ENCODE measurements at places on chromosomes 13 and 19. TPM values are rescaled to one million over a fixed set of nuclear protein-coding genes. Genes with fewer than 3 reads are reported as not detected.

DNA sequence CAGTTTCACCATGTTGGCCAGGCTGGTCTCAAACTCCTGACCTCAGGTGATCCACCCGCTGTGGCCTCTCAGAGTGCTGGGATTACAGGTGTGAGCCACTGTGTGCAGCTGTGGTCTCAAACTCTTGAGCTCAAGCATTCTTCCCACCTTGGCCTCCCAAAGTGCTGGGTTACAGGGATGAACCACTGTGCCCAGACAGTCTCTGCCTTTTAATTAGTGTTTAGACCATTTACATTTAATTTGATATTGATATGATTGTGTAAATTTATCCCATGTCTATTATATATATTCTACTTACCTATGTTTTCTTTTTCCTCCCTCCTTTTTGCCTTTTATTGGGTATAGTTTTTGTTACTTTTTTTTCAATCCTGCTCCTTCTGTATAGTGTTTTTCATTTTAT is 1.9 kb downstream of the NFKBIB start:
- no peak overlapping the region for H3K27ac ChIP-seq
- peaks cover 14% of the 10 kb centered on the region for H3K4me1 ChIP-seq
- DNase-seq: no peak
- H3K4me3 ChIP-seq: no peak overlapping the region
- H3K27me3 ChIP-seq: peaks cover 11% of the 10 kb centered on the region
- H3K36me3 ChIP-seq: no peaks in the 10 kb centered on the region

DNA sequence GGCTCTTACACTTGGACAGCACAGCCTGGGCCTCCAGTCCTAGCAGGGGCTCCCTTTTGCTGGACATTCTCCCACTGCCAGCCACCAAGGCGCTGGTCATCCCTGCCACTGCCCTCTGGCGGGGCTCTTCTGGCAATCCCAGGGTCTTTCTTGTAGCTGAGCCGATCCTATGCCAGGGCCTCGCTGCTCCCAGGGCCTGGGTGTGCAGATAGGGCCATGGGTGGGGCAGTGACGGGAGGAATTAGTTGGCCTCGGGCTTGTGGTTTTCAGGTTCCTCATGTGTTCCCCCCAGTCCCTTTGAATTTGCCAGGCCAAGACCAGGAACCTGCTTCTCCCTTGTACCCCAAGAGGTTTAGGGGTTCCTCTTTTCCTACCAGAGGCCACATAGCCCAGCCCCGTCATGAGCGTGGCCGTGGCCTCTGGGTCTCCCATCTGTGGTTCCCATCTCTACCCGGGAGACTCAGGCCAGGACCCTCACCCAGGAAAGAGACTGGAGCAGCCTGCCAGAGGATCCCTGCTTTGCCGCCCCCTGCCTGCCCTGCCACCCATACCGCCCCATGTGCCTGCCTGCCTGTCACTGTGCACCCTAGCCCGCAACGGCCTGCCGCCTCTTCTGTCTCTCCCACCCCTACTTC is 26.2 kb downstream of the TMED1 start:
- no peaks in the 10 kb centered on the region for H3K27me3 ChIP-seq
- no peak overlapping the region for H3K4me3 ChIP-seq
- H3K4me1 ChIP-seq: no peaks in the 10 kb centered on the region
- no peak overlapping the region for H3K27ac ChIP-seq
- H3K36me3 ChIP-seq: no peaks in the 10 kb centered on the region

The ZNF554 gene
- total RNA-seq: 7.5 TPM

- peak overlapping the region; percentile 68 for H3K4me3 ChIP-seq
- DNase-seq: peak; percentile 63
- peaks cover 12% of the 10 kb centered on the region for H3K4me1 ChIP-seq
- H3K27ac ChIP-seq: no peak overlapping the region
- H3K36me3 ChIP-seq: no peaks in the 10 kb centered on the region
- H3K27me3 ChIP-seq: no peaks in the 10 kb centered on the region
Observed at GRCh38 chr19:41427647-41428480, 690 bp upstream of the B3GNT8 start.

DNA sequence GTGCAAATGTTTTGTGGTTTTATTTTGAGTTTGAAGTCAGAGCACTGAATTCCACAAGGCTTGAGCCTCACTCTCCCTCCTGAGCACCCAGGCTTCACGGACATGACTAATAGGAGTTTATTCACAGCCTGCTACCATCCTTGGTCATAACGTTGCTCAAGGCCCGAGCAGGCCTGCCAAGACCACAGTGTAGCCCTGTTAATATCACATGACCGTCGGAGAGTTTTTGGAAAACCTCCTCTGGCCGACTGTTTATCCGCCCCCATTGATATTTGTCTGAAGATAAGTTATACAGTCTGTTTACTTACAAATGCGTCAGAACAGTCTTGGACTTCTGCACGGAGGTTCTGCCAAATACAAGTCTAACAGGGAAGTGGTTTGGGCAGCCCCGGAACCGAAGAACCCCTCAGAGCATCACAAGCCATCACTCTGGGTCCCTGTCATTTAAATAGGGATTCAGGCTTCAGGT is 89.9 kb downstream of the COL4A2 start:
- H3K27ac ChIP-seq: no peak overlapping the region
- DNase-seq: no peak
- no peak overlapping the region for H3K4me3 ChIP-seq
- no peaks in the 10 kb centered on the region for H3K36me3 ChIP-seq
- H3K27me3 ChIP-seq: no peaks in the 10 kb centered on the region
- 0 out of 2 replicates have a peak, but pooled peaks cover 9% of the 10 kb centered on the region for H3K4me1 ChIP-seq

The ZNF728 gene
- total RNA-seq: not detected

DNA sequence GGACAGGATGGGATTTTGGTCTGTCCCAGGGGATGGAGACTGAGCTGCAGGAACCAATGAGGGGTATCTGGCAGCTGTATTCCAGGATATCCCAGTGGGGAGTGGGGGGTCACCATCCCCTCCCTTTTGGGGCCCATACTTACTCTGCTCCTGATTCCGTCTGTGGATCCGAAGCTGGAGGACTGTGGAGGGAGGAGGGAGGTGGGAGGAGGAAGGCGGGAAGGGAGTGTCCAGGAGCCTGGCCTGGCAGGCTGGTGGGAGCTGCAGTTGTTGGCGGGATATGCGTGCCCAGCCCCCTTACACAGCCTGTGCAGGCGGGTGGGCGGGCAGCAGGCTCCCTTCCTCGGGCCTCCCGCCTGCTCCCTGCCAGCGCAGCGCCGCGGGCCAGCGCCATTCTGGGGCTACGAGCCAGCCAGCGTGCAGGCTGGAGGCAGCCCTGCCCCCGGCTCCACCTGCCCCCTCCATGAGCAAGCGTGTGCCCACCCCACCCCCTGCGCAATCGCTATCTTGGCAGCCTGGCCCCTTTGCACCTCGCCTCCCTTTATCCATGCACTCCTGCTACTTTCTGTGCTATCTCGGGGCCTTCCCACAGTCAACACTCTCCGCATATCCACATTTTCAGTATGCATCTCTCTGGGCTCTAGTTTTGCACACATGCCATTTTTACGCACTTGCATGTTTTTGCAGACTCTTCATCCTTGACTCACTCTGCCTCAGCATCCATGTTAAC is 2.8 kb downstream of the MAMSTR start:
- H3K27me3 ChIP-seq: no peaks in the 10 kb centered on the region
- no peak overlapping the region for H3K27ac ChIP-seq
- peak overlapping the region; percentile 57 for H3K4me3 ChIP-seq
- peak; percentile 57 for DNase-seq
- H3K36me3 ChIP-seq: no peaks in the 10 kb centered on the region

DNA sequence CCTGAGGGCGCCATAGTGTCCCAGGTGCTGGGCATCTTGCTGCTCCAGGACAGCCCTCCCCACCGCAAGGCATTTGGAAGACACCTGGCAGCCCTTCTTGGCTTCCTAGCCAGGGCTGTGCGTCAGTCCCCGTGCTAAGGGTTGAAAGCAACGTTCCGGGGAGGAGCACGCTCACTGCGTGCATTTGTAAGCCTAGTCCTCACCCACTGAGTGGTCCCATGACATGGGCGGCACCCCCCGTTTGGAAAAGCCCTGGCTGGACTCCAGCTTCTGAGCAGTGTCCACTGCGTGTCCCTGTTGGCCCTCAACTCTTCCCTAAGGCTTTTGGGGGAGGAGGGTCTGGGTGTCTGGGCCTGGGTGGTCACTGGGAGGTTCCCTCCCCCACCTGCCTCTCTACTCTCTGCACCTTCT is 76.3 kb upstream of the GPR183 start:
- H3K27ac ChIP-seq: no peak overlapping the region
- H3K27me3 ChIP-seq: no peaks in the 10 kb centered on the region
- H3K36me3 ChIP-seq: 0 out of 2 replicates have a peak, but pooled peaks cover 3% of the 10 kb centered on the region
- no peak for DNase-seq
- H3K4me1 ChIP-seq: peaks cover 11% of the 10 kb centered on the region

The SH2D3A gene
- total RNA-seq: 25.6 TPM
